ENCODE measurements at places on chromosomes 7 and 10. TPM values are rescaled to one million over a fixed set of nuclear protein-coding genes. Genes with fewer than 3 reads are reported as not detected.

Gene NMT2
- total RNA-seq, result 3.9 TPM

Gene SLC13A1
- total RNA-seq, result not detected

Gene GIMAP2
- not detected for total RNA-seq

Gene DCLRE1A
- total RNA-seq, result 5.1 TPM

DNA sequence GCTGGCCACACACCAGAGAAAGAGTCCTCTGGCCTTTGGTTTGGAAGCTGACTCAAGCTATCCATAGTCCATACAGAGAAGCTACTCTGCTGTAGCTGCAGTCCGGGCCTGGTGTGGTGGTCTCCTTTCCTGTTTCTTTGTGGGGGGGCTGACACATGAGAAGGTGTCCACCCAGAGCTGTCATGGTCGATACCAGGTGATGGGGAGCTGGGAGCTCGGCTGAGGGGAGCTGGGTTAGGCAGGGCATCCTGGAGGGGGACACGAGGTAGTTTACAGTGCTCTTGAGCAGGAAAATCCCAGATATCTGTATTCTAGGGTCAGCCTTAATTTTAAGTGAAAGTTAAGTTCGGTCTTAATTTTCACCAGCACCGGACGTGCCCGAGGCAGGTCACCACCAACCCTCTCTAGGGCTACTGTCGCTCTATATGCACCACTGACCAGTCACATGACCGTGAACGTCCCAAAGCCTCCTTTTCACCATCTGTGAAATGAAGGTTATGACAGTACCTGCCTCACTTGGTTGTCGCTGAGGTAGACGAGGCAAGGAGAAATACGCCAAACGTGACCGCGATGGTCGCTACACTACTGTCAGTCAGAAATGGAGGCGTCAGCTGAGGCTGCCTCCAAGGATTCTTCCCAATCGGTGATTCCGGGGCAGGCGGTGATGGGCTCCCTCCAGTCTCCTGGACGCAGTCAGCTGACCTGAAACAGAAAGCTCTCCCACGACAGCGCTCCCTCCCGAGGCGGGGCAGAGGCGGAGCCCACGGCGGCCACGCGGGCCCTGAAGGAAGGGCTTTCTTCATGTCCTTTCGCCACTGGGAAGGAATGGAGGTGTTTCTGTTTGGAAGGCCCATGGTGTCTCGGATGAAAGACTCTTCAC lies 69.4 kb upstream of the SHH start:
- no peak for DNase-seq

- DNase-seq, result no peak
Observed at GRCh38 chr10:103836861-103837260, 18.5 kb downstream of the SH3PXD2A start.

GRCh38 chr7:51455948-51456347 lies 139.3 kb upstream of the COBL start:
- peak; percentile 56 for DNase-seq

DNA sequence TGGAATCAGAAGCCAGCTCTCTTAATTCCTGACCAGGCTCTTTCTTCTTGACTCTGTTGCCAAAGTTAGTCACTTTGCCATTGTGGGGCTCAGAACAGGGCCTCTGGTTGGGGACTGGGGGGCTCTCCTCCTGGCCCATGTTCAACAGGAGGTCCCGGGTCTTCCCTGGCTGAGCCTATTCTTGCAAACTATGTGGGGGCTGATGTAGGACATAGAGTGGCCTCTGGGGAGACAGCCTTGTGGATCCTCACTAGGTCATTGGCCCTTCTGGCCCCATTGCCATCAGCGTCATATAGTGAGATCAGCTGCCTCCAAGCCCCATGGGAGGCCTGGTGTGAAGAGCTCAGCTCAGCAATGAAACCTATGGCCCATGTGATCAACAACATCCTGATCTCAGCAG lies 77.6 kb upstream of the LEP start:
- DNase-seq, result no peak

All from HT-29 (cell line).